ENCODE measurements at places on chromosomes 2 and 18.

GRCh38 chr2:11781602-11782001 is 35.2 kb downstream of the LPIN1 start:
- DNase-seq = no peak

- DNase-seq = no peak
These were observed 40.1 kb downstream of the MTCL1 start for GRCh38 chr18:8745355-8746014.

- no peak for DNase-seq
These were observed 7.4 kb upstream of the B3GNT7 start for GRCh38 chr2:231387904-231388724.

DNA sequence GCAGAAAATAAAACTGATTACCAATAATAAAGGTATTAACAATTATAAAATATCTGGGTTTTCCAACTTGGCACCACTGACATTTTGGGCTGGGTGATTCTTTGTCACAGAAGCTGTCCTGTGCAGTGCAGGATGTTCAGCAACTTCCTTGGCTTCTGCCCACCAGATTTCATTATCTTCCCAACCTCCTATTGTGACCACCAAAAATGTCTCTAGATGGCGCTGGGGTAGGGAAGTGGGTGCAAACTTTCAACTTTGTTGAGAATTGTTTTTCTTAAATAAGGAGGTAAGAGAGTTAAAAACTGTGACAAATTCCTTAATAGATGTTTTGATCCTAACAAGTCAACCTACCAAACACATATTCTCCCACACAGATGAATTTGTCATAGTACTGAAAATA is 90.1 kb downstream of the GAREM1 start:
- DNase-seq = no peak

DNA sequence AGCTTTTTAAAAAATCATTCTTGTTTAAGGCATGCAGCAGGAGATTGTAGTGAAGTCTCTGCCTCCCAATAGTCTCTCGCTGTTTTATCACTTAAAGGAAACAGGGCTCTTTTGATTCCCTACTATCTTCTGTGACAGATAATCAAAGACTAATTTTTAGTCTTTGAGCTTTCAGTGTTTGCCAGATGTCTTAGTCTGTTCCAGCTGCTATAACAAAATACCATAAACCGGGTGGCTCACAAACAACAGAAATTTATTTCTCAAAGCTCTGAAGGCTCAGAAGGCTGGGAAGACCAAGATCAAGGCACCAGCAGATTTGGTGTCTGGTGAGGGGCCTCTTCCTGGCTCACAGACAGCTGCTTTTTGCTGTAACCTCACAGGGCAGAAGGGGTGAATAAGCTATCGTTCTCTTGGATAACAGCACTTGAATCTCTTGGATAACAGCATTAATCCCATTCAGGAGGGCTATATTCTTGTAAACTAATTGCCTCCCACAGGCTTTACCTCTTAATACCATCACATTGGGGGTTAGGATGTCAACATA is 37.8 kb upstream of the STAT4 start:
- DNase-seq = no peak

DNA sequence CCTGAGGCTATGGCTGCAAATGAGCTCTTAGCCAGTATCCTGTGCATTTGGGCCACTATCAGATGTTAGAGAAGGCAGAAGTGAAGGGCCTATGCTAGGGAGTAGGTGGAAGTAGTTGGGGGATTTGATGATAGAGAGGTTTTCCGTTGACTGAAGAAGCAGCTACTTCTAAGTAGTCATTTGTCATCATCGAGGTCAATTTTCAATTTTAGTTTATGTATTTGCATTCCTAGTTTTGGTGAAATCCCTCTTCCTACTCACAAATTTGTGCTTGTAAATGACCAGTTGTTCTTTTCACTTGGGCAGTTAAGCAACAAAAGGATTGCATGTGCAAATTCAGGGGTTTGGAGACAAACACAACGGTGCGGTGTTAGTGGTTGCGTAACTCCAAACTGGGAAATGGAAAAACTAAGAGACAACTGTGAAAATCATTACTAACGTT is 48.5 kb upstream of the PELI1 start:
- no peak for DNase-seq

- no peak for DNase-seq
These were observed 48.4 kb downstream of the ABCG8 start for GRCh38 chr2:43887176-43887575.

DNA sequence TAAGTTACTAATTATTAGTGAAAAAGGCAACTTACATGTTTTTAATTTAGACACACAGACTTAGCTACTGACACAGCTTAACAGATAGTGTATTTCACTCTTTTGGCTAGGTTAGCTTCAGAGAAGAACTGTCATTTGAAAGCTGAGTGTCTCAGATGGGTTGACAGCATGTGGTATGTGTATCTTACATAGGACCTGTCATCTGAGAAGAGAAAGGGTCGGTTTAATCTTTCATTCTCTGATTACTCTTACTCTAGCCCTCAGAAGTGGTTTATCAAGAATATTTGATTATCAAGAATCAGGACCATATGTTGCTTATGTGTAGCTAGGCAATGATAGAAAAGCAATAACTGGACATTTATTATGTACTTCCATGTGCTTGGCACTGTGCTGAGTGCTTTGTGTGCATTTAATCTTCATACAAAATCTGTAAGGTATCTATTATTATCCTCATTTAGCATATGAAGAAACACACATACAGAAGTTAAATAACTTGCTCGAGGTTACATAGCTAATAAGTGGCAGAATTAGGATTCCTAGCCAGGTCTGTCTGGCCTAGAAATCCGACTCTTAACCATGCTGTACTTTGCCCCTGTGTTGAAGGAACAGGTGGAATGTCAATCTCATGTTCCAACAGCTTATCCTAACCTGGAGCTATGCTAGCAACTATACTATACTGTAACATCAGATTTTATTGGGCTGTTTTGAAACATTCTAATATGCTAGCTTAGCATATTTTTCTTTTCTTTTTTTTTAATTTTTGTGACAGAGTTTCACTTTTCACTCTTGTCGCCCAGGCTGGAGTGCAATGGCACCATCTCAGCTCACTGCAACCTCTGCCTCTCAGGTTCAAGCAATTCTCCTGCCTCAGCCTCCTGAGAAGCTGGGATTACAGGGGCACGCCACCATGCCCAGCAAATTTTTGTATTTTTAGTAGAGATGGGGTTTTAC is 28.4 kb downstream of the CFLAR start:
- DNase-seq = no peak

- no peak for DNase-seq
These were observed 2.5 kb upstream of the POMC start for GRCh38 chr2:25170888-25171287.

Measured in retina (tissue), 1 donor.